CD14-positive monocyte (primary cell): ENCODE measurements at places on chromosomes 5 and 9. TPM values are rescaled to one million over a fixed set of nuclear protein-coding genes. Genes with fewer than 3 reads are reported as not detected.

- DNase-seq, result no peak
Observed at GRCh38 chr9:113558632-113559502, 95.3 kb downstream of the RGS3 start.

- no peak for DNase-seq
Observed at GRCh38 chr9:75039009-75039408, 10.9 kb upstream of the CARNMT1 start.

GRCh38 chr5:139985733-139986132, 57.4 kb downstream of the NRG2 start:
- DNase-seq, result peak; percentile 8

The PLPPR1 gene
- polyA plus RNA-seq, result not detected in 2 replicates

The WNK2 gene
- 0.31 and 0.40 TPM in 2 replicates for polyA plus RNA-seq

The TPRN gene
- polyA plus RNA-seq, result 0.30 TPM

The CAST gene
- polyA plus RNA-seq, result 76.8 TPM

The INSL6 gene
- not detected for polyA plus RNA-seq

The GRM6 gene
- polyA plus RNA-seq, result not detected in 2 replicates
